Inflammatory macrophage treated with lipopolysaccharide for 4 hours (primary cell): ENCODE measurements at places on chromosomes 1 and 21.

DNA sequence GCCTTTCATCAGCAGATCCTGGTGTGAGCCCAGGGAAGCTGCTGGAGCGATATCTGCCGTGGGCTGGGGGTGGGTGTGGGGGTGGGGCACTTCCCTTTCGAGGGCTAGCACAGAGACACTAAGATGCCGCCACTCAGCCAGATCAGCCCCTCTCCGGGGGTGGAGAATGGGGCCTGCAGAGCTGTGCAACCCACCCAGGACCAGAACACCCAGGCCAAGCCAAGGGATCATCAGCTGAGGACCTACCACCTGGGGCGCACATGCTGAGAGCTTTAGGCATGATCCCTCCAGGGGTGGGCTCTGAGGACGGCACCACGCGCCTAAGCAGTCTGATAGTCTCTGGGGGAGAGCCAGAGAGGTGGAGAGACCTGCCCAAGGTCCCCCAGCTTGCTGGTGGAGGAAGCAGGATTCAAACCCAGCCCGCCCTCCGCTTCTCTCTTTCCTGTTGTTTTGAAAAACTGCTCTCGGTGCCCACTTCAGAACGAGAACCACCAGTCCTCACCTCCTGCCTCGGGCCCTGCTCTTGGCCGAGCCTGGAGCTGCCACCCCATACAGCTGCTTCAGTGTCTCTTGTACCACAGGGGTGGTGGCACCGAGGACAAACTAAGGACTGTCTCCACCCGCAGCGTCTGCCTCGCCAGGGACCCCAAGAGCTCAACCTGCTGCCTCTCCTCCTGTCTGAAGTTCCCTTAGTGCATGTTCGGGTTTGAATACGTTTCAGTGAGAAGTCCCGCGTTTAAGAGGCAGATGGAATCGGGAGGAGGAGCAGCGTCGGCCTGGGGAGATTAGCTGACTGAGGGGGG lies 39.7 kb upstream of the RUNX3 start:
- DNase-seq: no peak

GRCh38 chr1:168917796-168918195 lies 188.7 kb upstream of the ATP1B1 start:
- no peak for DNase-seq

DNA sequence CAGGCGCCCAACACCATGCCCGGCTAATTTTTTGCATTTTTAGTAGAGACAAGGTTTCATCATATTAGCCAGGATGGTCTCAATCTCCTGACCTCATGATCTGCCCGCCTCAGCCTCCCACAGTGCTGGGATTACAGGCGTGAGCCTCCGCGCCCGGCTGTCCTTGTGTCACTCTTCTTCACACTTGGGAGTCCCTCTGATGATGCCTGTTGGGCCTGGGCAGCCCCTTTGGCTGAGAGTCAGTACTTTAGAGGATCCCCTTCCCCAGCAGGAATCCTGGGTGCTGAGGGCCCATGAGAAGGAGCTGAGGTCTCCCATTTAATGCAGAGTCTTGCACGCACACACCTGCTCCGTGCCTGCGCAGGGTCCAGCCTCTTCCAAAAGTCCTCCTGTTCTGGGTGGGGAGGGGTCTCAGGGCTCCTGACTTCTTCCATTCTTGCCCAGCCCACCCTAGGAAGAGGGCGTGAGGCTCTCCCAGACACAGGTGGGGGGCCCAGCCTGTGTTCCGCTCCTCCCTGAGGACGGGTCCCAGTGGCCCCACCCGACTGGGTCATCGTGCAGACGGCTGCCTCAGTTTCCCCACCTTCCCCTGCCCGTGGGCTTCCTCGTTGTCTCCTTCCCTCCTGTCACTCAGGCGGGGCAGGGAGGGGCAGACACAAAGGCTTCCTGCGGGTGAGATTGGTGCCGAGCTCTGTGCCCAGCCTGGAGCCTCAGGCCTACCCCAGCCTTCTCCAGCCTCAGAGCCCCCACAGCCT lies 3.9 kb downstream of the TTLL10 start:
- no peak for DNase-seq

- DNase-seq: no peak
Measured at GRCh38 chr1:231016966-231017365, 23.1 kb downstream of the FAM89A start.

DNA sequence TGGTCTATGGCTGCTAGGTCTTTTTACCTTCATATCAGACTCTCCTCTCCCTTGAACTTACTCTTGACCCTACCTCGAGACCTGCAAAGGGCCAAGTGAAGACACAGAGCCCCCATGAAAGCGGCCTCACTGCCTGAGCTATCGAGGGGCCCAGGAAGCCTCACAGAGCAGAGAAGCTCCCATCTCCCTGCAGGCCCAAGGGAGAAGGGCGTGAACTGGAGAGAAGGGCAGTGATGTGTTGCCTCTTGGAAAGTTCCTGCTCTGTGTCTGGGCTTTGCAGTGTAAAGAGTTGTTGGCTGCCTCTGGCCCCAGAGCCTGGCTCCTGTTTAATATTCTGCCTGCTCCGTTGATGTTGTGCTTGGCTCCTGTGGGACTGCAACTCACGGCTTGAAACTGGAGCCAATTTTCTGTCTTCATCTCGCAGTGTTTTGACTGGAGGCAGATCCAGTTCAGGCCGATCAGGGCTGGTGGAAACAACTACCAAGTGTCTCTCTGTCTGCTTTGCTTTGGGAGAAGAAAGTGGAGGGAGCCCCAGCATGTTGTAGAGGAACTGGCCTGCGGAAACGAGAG lies 4.3 kb downstream of the SERTAD4 start:
- no peak for DNase-seq

DNA sequence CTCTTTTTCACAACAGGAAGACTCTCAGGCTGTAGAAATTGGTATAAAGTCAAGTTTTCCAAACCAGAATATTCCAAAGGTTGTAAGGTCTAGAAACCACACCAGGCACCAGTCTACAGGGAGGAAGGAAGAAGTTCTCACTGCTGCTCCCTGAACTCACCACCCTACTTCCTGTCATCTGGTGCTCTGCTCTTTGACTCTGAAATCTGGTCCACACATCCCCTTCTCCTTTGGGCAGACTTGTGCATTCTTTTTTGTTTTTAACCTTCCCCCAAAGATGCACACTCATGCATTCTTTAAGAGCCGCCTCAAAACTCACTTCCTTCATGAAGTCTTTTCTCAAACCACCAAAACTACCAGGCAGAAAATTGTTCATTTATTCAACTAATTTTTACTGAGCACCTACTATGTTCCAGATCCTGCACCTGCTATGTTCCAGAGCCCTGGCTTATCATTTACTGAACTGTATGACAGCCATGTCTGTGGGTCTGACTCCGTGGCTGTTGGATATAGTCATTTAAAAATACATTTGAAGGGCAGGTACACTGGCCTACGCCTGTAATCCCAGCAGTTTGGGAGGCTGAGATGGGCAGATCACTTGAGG lies 30.1 kb upstream of the EPS15 start:
- peak; percentile 30 for DNase-seq

GRCh38 chr1:17108360-17108759 lies 10.9 kb downstream of the PADI2 start:
- DNase-seq: no peak

DNA sequence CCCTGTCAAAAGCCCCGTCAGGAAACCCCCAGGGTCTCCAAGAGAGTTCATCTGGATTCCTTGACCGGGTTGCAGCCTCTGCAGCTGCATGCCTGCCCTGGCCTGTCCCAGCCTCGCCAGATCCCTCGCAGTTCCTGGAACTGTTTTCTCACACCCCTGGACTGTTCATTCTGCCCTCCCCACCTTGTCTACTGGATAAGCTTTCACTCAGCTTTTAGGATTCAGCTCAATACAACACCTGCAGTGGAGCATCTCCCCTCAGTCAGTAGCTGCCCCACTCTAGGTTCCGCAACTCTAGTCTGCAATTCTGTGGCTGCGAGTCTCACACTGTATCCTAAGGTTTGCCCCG lies 67.2 kb downstream of the FAM163A start:
- no peak for DNase-seq

DNA sequence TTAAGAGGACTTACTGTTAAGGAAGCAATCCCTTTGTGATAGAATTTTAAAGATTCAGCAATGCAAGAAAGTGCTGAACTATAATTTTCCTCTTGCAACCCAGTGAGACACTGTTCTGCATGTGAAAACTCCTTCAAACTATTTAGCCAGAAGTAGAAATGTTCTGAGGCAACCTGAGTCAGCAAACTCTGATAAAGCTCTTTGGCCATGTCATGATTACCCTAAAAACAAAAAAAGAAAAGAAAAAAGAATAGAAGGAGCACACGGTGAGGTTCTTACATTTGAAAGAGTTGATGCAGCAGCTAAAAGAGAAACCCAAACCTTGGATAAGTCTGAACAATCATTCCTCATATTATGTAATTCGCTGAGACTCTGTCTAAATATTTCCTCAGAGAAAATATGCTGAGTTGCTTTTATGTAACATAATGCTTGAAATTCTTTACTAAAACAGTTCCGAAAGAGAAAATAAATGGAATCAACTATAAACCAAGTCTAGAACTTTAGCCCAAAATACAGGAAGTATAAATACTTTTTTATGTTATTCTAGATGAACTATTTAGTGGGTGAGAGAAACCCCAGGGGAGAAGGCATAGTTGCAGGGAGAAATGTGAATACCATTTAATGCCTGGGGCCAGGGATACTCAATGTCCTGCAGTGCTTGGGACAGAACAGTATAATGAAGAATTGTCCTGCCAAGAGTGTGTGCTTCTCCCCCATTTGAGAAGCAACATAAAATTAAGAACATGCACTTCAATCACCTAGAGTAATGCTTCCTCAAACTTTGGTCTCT lies 60.0 kb downstream of the INTS7 start:
- peak; percentile 33 for DNase-seq

DNA sequence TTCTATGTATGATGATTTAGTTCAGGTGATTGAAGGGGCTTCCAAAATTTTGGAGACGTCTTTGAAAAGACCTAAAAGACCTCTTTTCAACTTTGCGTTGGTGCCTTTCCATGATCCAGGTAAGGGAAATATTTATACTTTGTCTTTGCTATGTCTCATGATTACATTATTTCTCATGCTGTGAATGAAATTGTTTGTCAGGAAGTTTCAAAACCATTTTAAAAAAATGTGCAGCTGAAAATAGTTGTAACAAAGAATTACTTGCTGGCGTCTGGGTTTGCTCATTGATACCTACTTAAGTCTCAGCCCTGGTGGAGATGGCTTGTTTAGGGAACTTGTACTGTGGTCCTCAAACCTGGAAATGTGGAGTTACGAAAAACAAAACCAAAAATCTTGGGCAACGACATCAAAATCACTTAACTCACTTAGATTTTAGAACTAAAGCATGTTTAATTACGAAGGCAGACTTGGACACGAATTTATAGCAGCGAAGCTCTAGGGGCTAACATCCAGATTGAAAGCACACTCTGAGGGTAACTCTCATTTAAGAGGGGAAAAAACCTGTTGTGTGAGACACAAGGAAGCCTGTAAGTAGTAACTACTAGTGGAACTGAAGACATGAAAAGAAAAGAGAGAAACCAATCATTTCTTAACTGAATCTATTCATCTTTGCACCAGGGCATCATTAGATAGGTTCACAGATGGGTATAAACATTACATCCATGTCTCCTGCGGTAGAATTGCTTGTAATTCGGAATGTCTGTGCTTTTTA lies 924 bp downstream of the HMCN1 start:
- no peak for DNase-seq

- DNase-seq: no peak
Measured at GRCh38 chr1:25031966-25032667, 102.0 kb upstream of the RUNX3 start.

GRCh38 chr1:45686015-45686287 lies 382 bp downstream of the GPBP1L1 start:
- DNase-seq: peak; percentile 31

DNA sequence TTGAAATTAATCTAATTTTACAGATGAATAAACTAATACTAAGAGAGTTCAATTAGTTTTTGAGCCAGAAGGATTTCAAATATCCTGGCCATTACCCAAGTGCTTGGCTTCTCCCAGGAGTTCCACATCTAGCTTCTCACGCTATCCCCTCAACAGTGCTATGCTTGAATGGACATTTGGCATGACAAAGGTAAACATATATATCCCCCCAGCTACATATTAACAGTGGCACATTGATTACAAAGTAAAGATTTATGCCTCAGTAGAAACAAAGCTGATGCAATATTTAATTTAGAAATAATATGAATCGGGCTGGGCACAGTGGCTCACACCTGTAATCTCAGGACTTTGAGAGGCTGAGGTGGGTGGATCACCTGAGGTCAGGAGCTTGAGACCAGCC lies 434.6 kb upstream of the PRMT6 start:
- no peak for DNase-seq

DNA sequence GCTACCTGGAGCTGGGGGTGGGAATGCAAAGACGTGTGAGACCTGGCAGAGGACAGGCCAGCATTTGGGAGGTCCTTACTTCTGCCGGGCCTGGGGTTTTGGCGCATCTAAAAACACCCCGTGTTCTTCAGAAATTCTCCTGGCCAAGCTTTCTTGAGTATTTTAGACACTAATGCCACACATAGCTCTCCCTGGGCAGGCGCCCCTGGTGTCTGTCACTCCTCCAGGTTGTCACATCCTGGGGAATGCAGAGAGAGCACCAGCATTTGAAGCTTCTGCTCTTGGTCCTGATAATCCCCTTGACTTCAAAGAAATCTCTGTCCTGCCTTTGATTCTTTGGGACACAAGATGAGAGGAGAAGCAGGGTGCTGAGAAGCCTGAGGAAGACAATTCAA lies 6.0 kb downstream of the CAPN9 start:
- no peak for DNase-seq

GRCh38 chr1:192550922-192551534 lies 24.5 kb upstream of the RGS1 start:
- DNase-seq: peak; percentile 85

- peak; percentile 78 for DNase-seq
Measured at GRCh38 chr1:1996207-1996651, 7.4 kb downstream of the CFAP74 start.

DNA sequence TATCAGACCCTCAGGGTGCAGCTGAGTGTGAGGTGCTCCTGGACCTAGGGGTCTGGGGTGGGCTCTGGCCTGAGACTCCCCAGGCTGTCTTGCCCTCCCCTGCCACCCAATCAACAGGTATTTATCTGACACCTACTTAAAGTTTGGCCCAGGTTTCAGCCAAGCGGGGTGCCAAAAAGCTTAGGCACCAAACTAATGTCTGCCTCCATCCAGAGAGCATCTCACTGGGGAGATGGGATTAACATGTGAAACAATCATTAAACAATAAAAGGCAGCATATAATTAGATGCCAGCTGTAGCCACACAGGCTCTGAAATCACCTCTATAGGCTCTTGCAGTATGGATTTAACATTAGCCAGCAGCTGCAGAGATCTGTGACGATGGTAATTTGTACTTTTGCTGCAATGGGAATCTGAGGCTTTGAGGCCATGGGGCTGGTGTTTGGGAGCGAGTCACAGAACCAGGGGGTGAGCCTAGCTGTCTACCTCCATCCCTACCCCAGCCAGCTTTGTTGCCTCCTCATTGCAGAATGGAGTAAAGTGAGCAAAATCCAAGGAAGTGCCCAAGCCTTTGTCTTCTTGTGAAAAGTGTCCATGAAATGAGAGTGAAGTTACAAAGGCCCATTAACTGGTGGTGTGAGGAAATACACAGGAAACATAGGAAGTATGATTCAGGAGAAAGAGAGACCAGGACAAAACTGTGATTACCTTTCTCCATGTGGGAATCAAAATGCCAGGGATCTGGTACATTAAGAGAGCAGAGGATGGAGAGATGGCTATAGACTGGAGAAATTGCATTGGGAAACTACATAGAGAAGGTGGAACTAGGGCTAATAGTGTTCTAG lies 36.1 kb downstream of the EIF2D start:
- DNase-seq: no peak
